Stimulated activated CD8-positive, alpha-beta memory T cell treated with anti-CD3 and anti-CD28 coated beads, Interleukin-4, amount 100 ng/mL, for 24 hours (primary cell): ENCODE measurements at places on chromosomes 7 and 10.

GRCh38 chr7:132906193-132906835, 175.6 kb downstream of the CHCHD3 start:
- DNase-seq = no peak

- DNase-seq = no peak
These were observed 142.3 kb upstream of the BET1 start for GRCh38 chr7:94146408-94146807.

- peak; percentile 65 for DNase-seq
These were observed 177.2 kb downstream of the SH3PXD2A start for GRCh38 chr10:103678178-103678526.

- DNase-seq = no peak
These were observed 63.9 kb downstream of the GFRA1 start for GRCh38 chr10:116208956-116209567.

- no peak for DNase-seq
These were observed 242.0 kb downstream of the AUTS2 start for GRCh38 chr7:69840248-69840647.

DNA sequence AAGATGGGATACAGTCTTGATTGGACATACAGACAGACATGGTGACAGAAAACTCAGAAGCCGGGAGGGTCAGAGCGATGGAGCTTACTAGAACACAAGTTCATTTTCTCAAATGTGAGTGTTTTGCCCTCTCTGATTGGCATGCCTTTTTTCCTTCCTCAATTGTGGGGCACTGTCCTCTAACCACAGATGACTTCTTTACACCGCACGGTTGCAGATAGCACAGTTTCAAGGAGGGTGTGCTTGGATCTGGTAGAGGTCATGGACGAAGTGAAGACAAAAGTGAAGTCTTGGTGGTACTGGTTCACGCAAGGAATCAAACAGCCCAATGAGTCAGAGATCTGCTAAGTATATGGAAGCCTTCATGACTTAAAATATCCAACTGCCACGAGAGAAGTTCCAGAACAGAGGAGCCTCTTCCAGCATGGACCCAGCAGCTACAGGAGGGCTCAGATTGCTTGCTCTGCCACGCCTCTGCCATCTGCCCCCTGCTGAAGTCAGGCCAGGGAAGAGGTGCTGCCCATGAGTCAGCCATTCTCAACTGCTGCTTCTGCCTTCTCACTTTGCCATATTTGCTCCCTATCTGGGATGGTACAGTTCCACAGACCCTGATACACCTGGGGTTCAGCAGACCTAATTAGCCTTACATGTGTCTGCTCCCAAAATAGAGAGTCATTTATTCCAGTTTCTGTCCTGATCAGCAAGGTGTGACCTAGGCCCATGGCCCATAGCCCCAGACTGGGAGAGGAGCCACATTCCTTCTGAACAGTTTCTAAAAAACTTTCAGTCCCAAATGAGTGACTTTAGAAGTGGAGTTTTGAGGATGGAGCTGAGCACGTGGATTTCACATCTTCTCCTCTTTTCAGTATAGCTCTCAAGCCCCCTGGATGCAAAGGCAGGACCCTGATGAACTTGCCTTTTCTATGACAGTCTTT, 413.8 kb downstream of the KCNMA1 start:
- no peak for DNase-seq

DNA sequence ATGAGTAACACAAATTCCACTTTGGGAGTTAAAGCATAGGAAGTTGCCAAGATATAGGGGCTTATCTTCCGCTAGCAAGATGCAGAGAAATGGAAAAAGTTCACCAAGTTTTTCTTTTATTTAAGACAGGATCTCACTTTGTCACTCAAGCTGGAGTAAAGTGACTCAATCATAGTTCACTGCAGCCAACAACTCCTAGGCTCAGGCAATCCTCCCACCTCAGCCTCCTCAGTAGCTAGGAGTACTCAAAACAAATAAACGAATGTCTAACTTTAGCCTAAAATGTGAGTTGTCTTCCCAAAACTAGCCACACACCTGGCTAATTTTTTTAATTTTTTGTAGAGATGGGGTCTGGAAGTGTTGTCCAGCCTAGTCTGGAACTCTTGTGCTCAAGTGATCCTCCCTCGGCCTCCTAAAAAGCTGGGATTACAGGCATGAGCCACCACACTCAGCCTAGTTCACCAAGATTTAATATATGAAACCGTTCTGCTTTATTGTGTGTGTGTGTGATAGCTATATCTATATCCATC, 9.9 kb downstream of the VIM start:
- no peak for DNase-seq

DNA sequence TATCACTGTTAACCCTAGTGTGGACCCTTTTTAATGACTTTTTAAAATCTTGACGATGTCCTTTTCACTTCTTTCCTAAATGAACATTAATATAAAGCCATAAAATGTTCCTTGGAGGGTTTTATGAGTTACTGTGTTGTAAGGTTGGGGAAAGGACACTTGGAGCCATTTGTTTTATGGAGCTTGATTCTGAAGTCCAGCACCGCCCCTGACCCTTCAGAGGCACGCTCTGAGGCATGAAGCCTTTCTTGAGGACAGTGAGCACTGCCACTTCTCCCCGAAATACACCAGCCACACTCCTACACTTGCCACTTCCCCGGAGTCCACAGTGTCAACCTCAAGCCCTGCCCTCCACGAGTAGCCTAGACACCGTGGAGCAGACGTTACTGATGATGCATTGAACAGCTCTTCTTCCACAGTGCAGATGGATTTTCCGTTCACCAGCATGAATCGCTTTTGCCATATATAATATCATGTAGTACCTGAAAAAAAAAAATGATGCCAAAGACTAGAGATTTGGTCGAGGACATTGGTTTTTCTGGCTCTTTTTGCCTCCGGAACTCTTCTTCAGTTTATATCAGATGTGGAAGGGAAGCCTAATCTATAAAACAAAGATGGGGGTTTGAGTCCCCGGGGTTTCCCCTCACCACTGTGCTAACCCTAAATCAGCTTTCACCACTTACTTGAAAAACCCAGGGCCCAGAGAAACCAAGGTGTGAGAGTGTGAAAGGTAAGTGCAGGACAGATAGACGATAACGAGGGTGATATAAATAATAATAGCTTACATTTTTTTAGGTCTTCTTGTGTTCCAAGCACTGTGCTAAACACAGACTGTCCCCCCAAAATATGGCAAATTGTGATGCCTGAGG, 652.6 kb upstream of the GALNT17 start:
- DNase-seq = no peak

- no peak for DNase-seq
These were observed 17.6 kb upstream of the EXOC6 start for GRCh38 chr10:92830478-92831389.

DNA sequence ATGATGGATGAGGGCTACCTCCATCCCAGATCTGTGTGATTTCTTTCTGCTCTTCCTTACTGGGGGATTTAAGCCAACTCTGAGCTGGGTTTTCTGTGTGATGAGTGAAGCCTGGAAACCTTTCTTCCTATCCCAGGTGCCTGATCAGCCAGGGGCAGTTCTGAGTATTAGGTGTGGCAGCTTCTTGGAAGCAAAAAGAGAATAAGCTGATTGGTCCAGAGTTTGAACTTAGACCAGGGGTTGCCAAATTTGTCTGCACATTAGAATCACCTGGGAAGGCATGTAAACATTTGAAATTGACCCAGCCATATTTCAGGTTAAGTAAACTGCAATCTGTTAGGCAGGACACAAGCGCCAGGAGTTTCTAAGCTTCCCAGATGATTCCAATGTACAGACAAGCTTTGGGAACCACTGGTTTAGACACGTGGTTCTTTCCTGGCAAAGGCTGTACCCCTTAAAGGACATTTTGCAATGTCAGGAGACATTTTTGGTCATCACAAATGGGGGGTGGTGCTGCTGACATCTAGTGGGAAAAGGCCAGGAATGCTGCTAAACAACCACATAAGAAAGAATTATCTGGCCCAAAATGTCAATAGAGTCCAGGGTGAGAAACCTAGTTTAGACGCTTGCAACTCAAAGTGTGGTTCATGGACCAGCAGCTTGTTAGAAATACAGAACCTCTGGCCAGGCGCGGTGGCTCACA, 160.5 kb upstream of the GHITM start:
- DNase-seq = no peak

DNA sequence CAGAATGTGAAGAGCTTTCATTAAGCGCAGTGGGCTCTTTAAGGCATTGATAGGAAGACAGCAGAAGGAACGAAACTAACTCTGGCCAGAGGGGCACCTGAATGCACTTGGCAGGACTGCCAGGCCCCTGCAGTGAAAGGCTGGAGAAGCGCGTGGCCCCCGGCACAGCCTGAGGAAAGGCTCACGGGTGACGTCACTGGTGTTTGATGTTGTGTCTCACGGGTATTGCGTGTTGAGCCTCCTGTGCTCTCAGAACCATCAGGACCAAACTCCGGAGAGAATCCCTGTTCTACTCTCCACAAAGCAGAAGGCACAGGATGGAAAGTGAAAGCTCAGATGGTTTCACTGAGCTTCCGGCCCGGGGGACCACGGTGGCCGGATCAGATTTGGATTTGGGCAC, 515.8 kb upstream of the FOXK1 start:
- no peak for DNase-seq

GRCh38 chr10:88418871-88419270, 164.2 kb downstream of the RNLS start:
- DNase-seq = no peak

DNA sequence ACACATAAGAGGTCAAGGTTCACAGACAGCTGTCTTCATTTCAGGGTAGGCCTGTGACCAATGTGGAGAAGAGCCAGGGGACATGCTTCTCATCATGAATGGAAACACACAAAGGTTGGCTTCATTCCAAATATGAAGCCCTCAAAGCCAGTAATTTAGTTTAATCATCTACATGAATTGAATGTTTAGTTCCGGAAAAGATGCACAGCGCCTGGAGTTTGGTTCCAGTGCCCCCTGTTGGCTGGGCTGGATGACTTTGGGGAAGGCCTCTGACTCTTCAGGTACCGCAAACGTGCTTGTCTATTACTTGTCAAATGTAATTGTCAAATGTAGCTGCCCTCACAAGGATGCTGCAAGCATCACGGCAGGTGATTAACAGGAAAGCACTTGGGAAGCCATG, 130.7 kb downstream of the ADRA2A start:
- DNase-seq = no peak

DNA sequence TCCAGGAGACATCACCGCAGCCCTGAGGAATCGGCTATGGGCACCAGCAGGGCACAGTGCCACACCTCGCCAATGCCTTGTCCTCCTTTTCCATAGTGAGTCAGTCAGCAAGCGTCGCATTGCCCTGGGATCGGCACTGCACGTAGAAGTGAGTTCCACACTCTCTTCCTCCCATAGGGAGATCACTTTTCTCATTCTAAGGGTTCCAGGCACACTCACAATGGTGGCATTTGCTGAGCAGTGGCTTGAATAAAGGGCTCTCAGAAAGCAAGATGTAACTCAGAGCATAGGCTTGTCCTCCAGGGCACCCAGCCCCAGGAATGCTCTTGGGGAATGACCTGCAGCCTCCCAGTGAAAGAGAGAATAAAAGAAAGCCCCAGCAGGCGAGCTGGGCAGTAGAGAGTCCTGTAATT, 1.1 kb upstream of the VIM start:
- no peak for DNase-seq

DNA sequence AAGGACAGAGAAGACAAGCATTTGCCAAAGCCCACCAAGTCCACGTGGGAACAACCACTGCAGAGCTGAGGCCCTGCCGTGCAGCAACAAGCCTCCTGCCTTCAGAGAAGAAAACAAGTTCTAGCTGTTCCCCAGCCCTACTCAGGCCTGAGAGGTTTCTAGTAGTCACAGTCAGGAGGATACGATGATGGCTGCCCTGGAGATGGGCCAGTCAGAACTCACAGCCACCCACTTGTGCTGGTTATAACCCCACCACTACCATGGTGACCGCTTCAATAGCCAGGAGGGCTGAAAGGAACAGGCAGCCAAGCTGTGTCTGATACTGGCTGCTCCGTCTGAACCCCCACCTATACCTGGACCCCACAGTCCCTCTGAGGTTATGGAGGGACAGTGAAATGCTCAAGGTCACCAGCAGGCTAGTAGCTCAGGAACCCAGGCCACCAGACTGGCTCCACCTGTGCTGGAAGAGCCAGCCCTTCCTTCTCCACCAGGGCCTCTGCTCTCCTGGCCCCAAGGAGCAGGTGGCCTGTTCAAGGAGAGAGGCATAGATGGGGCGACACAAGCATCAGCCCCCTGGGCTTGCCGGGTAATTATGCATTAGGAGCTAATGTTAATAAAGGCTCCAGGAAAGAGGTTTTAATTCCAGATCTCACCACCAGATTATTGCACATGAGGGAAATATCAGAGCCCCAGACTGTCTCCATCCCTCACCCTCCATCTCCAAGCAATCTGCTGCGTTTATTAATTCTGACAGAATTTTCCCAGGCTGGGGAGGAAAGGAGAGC, 125.8 kb upstream of the PCBD1 start:
- DNase-seq = no peak

- no peak for DNase-seq
These were observed 32.4 kb upstream of the TOMM7 start for GRCh38 chr7:22855049-22855392.

- no peak for DNase-seq
These were observed 227.6 kb downstream of the SKAP2 start for GRCh38 chr7:26636808-26637207.

GRCh38 chr7:104152468-104152867, 55.3 kb downstream of the ORC5 start:
- no peak for DNase-seq

GRCh38 chr10:60182691-60183090, 207.0 kb downstream of the ANK3 start:
- DNase-seq = no peak

GRCh38 chr7:86788948-86789347, 145.2 kb downstream of the GRM3 start:
- DNase-seq = no peak

DNA sequence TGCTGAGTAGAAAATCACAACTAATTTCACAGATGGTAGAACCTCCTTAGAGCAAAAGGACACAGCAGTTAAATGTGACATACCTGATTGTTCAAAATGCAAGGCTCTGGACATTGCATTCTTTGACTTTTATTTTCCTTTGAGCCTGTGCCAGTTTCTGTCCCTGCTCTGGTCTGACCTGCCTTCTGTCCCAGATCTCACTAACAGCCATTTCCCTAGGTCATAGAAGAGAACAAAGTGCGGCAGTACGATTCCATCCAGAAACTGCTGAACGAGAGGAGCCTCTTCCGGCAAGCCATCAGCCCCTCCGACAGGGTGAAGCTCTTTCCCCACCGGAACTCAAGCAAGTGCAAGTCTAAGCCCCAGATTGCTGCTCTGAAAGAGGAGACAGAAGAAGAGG, 186.9 kb downstream of the CFTR start:
- no peak for DNase-seq

- DNase-seq = no peak
These were observed 76.2 kb downstream of the INPP5A start for GRCh38 chr10:132613566-132614348.

- no peak for DNase-seq
These were observed 19.6 kb downstream of the PLCE1 start for GRCh38 chr10:94013331-94013760.

DNA sequence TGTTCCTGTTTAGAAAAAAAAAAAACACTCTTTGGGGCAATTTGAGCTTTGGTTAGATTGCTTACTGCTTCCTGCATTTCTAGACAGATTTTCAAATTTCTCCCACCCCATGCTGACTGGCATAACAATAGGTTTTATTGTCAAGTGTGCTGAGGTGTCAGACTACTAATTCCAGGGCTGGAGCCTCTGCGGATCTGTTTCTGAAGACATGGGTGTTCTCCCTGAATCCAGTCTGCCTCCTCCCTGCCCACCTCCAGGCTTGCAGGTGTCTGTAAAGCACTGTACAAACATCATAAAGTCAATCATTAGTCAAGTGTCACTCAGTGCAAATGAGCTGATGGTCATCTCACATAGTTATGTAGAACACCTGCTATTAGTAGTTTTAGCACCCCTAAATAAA, 292.4 kb downstream of the GATA3 start:
- DNase-seq = no peak
